Transverse colon (tissue), 4 donors: ENCODE measurements at places on chromosomes 6 and 20.

DNA sequence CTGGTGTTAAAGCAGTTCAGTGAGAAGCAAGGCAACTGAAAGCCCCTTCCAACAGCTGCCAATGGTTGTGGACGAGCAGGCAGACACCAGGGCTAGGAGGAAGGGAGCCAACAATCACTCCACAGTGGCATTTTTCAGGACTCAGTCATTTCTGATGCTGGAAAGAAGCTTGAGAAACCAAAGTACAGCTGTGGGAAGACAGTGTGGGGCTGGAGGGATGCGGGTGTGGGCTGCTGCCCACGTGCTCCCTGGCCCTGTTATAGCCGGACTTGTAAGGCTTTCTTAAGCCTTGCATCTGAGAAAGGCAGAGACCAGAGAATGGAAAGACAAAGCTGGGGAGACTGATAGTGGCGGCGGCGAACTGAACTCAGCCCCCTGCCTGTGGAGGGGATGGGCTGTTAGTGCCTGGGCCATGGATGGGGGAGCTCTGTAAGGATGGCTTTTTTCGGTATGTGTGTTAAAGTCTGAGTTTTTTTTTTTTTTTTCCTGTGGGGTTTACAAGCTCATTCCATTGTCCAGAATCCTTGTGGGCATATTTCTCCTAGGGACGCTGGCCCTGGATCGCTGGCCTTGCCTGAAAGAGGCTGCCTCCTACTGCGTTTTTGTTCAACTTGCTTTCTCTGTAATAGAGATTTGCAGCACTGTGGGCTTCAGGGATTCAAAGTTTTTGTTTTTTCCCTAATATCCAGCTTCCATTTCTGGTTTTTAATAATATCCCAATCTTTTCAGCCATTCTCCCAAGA, 91.7 kb downstream of the GJA10 start:
- DNase-seq = no peak

GRCh38 chr6:159103396-159104162, 58.8 kb upstream of the TAGAP start:
- DNase-seq = no peak

- no peak for DNase-seq
Measured at GRCh38 chr6:447381-448165, 56.0 kb downstream of the IRF4 start.

DNA sequence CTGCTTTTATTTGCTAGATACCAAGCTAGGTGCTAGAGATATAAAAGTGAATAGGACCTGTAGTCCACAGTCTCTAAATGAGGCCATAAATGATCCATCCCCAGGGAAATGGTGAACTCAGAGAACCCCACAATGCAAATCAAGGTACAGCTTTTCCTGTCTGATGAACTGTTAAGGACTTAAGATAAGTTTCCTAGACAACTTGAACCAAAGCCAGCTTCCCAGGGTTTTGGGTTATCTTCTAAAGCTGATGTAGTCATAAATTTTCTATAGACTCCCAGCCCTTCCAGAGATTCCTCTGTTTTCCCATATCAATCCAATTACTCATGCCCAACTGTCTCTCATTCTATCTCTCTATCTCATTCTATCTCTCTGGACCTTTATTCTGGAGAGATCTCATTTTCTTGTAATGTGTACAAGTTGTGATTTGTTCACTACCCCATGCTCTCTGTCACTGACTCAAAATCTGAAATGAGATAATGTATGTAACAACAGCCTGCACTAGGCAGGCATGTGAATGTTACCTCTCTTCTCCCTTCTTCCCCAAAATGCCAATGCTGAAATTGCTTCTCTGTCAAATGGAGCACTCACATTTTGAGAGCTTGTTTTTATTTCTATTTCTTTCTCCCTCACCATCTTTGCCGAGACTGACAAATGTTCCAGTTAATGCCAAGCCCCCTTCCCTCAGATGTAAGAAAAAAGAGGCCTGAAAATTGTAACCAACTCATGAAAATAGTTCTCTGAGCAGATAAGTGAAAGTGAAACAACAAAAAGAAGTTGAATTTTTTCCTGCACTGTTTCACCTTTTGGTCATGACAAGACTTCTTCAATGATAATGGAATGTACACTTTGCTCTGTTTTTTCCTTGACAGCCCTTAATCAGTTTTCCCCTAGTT, 279.9 kb downstream of the SLC35F1 start:
- no peak for DNase-seq

DNA sequence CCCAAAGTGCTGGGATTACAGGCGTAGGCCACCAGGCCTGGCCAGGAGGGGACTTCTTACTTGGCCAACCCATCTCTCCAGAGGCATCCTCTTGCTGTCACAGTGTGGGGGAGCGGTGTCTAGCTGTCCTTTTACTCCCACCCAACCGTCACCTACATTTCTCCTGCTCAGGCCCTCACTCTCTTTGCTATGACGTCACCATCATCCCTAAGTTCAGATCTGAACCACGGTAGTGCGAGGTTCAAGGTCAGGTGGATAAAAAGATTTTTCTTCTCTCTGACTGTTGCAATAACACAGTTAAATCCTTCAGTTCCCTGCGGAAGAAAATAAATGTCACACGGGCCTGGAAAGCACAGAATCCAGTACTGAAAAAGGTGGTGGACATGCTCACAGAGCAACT, 7.3 kb upstream of the RAET1L start:
- no peak for DNase-seq

DNA sequence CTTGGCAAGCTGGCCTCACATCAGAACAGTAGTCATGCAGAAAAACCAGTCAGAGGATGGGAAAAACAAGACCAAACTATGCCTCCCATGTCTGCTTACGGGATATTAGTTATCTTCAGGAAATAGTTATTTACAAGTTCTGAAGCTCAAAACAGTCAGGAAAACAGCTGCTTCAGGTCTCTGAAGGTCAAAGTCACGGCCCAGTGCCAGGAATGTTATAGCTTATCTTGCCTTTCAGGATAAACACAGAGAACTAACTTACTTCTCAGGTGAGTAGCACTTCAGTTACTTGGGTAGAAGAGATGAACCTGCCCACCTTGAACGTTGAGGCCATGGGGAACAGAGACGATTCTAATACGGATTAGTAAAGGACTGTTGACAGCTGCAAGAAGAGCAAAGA, 310.7 kb downstream of the KIF16B start:
- no peak for DNase-seq
